ENCODE measurements at places on chromosomes 12 and 14.
A peak's percentile ranks its signal among the peaks of the same experiment; 100 is the strongest.

- no peak for DNase-seq
Observed at GRCh38 chr12:54648265-54648664, at the start of gene DCD. Gene DCD, minus strand, starts transcription at chr12:54648365. Its CDS starts 62 bp downstream, at chr12:54648303.

- no peak for DNase-seq
Observed at GRCh38 chr14:55832122-55832911, 252.3 kb downstream of the KTN1 start.

DNA sequence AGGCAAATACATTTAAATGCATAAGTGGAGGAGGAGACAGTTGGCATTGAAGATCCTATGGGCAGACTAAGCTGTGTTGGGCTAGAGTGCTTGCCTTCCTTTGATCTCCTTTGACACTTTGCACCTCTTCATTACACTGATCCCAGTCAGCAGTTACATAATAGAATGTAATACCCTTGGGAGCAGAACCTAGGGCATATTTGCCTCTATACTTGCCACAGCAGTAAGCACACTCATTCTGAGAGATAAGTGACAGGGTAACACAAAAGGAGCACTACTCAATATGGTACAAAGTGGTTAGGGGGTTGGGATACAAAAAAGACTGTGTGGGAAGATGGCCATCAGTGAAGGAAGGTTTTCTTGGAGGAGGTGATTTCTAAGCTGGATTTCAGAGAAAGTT, 9.0 kb downstream of the MARS1 start:
- no peak for DNase-seq

- no peak for DNase-seq
Observed at GRCh38 chr14:50795142-50795541, 35.8 kb downstream of the NIN start.

- DNase-seq: no peak
Observed at GRCh38 chr12:1836854-1837421, 16.6 kb downstream of the LRTM2 start.

GRCh38 chr12:78407722-78408121, 456.9 kb upstream of the SYT1 start:
- no peak for DNase-seq

- DNase-seq: no peak
Observed at GRCh38 chr12:7017870-7018349, 366 bp downstream of the LPCAT3 start.

- no peak for DNase-seq
Observed at GRCh38 chr12:105025890-105026289, 39.8 kb downstream of the NOPCHAP1 start.

DNA sequence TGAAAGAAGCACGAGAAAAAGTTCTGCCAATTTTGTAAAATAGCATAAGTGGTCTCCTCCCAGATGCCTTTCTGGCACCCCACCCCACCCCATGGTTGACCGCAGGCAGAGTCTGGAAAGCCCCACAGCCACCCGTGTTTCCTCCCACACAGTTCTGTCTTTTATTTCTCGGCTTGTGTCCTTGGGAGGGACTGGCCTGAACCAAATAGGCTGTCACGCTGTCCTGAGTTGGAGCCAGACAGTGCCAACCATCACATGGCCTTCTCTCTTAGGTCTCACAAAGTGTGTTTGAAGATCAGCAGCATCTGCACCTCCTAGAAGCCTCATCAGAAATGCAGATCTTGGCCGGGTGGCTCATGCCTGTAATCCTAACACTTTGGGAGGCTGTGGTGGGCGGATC, 10.2 kb upstream of the LTA4H start:
- DNase-seq: peak; percentile 69

DNA sequence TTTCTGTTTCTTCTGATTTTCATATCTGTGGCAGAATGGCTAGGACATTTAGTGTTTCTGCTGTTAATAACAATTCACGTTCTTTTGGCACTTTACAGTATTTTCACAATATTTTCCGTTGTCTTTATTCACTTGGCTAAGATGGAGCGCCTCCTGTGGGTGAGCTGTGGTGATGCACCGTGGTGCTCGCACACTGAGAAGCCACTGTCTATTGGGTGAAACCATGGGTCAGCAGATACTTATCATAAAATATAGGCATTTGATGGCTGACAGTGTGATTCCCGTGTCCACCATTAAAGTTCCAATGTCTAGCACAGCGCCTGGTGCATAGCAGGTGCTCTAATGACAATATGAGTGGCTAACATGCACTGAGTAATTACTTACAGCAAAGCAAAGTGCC, 141.8 kb downstream of the VRK1 start:
- DNase-seq: peak; percentile 52

DNA sequence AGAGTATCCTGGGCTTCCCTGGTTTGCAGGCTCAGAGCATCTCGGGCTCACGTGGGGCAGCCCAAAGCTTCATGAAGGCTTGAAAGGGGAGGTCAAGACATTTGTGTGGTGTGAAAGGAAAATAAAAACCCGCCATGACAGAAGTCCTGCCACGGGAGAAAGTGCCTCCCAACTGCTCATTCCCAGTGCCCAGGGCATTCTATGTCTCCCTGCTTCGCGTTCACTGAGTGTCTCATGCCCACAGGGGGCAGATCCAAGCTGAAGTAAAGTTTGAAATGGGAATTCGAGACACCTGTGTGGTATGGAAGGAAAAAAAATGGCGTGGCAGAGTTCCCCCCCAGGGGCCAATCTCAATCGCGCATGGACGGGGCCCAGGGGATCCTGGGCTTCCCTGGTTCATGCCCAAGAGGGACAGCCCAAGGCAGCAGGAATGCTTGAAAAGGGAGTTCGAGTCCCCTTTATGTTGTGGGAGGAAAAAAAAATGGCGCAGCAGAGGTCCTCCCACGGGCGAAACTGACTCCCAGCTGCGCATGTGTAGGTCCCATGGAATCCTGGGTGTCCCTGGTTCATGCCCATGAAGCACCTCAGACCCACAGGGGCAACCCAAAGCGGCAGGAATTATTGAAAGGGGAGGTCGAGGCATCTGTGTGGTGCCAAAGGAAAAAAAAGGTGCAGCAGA, 576.7 kb downstream of the ALG10 start:
- DNase-seq: peak; percentile 28

- DNase-seq: peak; percentile 90
Observed at GRCh38 chr14:98984719-98985041, 287.3 kb downstream of the BCL11B start.

DNA sequence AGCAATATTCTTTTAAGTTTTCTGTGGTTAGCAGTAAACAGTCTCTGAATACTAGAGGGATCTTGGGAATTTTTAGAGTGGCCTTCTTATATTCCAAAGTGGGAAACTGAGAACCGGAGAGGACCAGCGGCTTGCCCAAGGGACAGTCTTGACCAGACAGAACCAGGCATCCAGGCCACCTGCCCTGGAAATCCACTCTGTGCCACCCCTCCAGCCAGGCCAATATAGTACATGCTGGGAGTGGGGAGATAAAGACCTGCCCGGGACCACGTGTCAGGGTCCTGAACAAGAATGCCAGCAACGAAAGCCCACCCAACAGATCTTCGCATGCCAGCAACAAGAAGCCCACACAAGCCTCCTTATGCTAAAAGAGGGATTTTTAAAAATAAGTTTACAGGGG, 49.4 kb upstream of the RIN3 start:
- no peak for DNase-seq

GRCh38 chr12:18578191-18578590, 159.6 kb downstream of the PLCZ1 start:
- DNase-seq: no peak

GRCh38 chr14:28608851-28609828, 157.4 kb upstream of the FOXG1 start:
- DNase-seq: no peak

DNA sequence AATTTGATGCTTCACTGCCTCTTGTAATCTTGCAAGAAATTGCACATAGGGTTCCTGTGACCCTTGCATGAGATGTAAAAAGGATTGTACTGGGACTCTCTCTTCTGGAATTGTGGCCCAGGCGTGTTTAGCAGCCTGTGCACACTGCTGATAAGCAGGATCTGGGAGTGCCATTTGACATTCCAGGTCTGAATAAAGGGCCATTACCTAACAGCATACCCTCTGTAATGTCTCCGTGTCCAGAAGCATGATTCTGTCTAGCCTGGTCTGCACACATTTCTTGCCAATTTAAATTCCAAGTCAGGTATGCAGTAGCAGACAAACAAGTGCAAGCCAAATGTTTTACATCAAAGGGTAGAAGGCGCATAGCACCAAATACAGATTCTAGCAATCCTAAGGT, 18.1 kb upstream of the MAPKAPK5 start:
- DNase-seq: no peak

DNA sequence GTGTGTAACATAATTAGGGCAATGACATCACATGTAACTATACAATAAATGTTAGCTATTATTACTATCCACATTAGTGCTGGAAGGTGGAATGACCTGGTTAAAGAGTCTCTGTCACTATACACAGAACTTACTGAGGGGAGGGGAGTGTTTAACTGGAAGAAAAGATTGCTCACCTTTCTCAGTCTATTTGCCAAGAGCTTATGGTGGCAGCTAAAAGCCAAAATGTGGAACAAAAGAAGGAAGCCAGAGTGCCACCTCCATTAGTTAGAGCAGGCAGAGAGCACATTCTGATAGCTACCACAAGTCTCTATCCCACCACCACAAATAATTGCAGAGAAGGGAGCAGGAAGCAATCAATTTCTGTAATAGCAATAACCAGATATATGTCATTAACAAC, 124.4 kb downstream of the MED13L start:
- DNase-seq: no peak

DNA sequence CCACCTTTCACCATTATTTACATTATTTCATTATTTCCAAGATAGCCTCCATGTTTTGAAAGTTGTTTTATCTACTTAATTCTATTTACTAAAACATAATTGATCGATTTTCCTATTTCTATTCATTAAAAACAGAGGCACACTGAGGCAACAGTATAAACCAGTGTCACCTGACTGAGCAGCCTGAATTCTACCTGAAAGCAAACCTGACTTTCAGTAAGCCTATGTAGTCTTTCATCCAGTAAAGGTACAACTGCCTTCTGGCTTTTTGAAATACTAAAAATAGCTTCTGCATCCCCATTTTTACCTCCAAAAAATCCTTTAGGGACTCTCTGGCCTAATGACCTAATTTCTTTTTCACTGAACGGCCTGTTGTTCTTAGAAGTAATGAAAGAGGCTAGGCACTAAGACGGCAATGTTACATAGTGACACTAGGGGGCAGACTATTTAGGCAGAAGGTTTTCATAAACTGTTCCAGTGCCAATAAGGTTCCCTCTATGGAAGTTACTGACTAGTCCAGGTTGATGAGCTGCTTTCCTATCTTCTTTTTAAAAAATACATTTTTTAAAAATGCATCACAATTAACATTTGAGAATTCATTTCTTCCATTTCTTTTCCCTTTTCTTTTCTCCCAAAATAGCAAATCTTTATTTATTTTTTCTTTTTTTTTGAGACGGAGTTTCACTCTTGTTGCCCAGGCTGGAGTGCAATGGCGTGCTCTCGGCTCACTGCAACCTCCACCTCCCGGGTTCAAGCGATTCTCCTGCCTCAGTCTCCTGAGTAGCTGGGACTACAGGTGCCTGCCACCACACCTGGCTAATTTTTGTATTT, 17.5 kb downstream of the ANAPC5 start:
- no peak for DNase-seq

DNA sequence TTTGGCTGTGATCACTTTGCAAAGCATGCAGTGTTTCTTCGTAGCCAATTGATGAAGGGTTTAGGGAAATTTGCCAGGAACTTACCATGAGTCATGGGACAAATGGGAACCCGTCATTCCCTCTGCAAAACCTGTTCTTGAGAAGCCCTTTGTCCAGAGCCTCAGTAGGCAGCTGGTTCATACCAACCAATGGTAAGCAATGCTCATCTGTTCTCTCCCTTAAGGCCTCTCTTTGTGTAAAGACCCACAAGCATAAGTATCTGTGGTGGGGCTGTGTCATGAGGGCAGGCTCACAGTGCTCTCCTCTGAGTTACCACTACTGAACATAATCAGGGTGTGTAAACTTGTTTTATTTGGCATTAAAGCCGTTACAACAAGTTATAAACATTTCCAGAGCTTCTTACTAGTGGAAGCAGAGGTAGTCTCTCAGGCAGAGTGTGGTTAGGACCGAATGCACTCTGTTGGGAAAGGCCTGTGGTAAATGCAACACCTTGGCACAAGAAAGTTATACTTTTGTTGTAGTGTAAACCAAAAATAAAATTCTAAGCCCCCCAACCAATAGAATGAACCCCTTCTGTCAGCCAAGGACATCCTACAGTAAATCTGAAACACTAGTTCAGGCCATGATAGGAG, 119.8 kb downstream of the SINHCAF start:
- DNase-seq: no peak

DNA sequence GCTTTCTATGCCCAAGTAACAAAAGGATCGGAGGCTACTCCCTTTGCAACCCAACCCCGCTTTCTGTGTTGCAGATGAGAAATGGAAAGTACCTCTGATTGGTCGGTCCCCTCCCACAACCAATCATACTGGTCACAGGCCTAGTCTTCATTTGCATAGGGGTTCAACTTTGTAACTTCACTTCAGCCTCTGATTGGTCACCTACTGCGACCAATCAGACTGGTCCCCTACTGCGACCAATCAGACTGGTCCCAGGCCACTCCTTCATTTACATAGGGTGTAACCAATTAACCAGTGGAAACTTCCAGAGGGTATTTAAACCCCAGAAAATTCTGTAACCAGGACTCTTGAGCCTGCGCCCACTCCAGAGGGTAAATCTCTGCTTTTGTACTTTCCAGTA, 906.4 kb upstream of the TMEM132C start:
- no peak for DNase-seq

GRCh38 chr12:79895071-79895470, 39.8 kb downstream of the PPP1R12A start:
- no peak for DNase-seq

- DNase-seq: no peak
Observed at GRCh38 chr14:96204151-96205058, at the start of gene BDKRB2. Gene BDKRB2, plus strand, starts transcription at chr14:96204839. Its CDS starts 32,269 bp downstream, at chr14:96237108.

GRCh38 chr14:95948558-95948981, 71.9 kb downstream of the TUNAR start:
- DNase-seq: no peak

DNA sequence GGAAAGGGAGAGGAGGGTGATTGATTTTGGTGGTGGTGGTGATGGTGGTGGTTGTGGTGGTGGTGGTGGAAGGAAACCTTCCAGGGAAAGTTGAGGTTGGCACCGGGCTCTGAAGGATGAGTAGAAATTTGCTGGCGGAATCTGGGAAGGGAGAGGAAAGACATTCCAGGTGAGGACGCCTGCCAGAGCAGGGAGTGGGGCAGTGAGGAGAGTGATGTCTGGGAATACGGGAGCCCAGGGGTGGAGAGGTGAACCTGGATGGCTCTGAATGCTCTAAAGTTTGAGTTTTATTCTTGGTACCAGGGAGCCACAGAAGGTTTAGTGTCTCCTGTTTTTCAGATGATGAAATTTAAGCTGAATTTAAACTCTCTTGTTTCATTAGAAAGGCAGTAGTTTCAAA, 16.0 kb downstream of the CHST11 start:
- no peak for DNase-seq

- peak; percentile 68 for DNase-seq
Observed at GRCh38 chr12:1915082-1915968, 3.1 kb downstream of the CACNA2D4 start.

- DNase-seq: no peak
Observed at GRCh38 chr12:2390850-2391390, 338.1 kb downstream of the CACNA1C start.

- DNase-seq: no peak
Observed at GRCh38 chr14:95273001-95273978, 46.4 kb downstream of the CLMN start.
